Tibial artery (tissue), 4 donors: ENCODE measurements at places on chromosomes 5 and 9.

DNA sequence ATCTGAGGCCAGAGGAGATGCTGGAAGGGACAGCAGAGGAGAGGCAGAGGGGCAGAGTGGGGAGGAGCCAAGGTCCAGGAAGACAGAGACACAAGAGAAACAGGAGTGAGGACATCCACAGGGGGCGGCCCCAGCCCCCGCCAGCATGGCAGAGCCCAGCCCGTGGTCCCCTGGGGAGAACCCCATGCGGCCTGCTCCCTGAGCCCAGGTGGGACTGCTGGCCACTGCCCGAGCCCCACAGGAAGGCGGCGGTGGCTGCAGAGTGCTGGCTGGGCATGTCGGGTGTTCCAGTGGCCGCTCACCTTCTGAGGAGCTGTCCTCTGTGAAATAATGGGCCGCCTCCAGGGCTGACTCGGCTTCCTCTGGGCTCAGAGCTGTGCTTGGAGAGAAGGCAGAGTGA lies 8.9 kb upstream of the MRNIP start:
- no peaks in the 10 kb centered on the region for H3K27me3 ChIP-seq
- no peak overlapping the region for H3K4me3 ChIP-seq
- H3K27ac ChIP-seq, result no peak overlapping the region
- peaks cover 42% of the 10 kb centered on the region for H3K36me3 ChIP-seq
- DNase-seq, result no peak

DNA sequence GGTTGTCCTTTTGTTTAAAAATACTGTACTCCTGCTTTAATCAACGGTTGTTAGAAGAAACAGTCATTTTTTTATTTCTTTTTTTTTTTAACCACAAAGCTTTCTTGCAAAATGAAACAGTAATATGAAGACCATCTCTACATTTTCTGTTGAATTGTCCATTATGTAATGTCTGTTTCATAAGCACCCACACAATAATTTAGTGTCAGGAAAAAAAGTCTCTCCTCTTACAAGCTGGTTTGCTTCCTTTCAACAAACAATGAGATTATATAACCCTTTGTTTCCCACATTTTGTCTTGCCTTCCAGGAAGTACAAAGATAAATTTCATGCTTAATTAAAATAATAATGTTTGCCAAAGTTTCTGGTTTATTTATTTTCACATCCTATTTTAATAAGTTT lies 16.7 kb downstream of the CTNNAL1 start:
- no peaks in the 10 kb centered on the region for H3K36me3 ChIP-seq
- H3K27ac ChIP-seq, result no peak overlapping the region
- no peak overlapping the region for H3K4me3 ChIP-seq

DNA sequence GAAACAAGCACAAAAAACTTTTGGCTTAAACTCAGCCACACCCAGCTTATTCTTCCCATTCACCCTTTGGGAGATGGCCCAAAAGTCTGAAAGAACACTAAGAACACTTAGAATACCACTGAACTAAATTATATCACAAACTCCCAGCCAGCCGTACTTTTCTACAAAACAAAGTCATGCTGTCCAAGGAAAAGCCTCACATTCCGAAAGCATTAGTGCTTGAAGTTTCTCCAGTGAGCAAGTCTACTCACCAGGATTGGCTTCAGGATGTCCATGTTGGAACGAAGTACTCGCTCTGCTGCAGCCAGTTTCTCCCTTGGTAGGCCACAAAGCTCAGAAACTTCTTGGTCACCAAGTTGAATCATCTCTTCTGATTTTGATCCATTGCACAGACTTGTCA lies 69.7 kb downstream of the ABCA1 start:
- H3K27me3 ChIP-seq, result no peaks in the 10 kb centered on the region
- peaks cover 17% of the 10 kb centered on the region for H3K36me3 ChIP-seq
- peaks cover 13% of the 10 kb centered on the region for H3K4me1 ChIP-seq
- DNase-seq, result no peak
- peak overlapping the region; percentile 32 for H3K27ac ChIP-seq

GRCh38 chr9:135908754-135909204 lies 1.4 kb upstream of the CAMSAP1 start:
- H3K36me3 ChIP-seq, result peaks cover 34% of the 10 kb centered on the region
- H3K27ac ChIP-seq, result no peak overlapping the region
- DNase-seq, result peak; percentile 50
- peaks cover 23% of the 10 kb centered on the region for H3K4me1 ChIP-seq
- peak overlapping the region; percentile 91 for H3K4me3 ChIP-seq

DNA sequence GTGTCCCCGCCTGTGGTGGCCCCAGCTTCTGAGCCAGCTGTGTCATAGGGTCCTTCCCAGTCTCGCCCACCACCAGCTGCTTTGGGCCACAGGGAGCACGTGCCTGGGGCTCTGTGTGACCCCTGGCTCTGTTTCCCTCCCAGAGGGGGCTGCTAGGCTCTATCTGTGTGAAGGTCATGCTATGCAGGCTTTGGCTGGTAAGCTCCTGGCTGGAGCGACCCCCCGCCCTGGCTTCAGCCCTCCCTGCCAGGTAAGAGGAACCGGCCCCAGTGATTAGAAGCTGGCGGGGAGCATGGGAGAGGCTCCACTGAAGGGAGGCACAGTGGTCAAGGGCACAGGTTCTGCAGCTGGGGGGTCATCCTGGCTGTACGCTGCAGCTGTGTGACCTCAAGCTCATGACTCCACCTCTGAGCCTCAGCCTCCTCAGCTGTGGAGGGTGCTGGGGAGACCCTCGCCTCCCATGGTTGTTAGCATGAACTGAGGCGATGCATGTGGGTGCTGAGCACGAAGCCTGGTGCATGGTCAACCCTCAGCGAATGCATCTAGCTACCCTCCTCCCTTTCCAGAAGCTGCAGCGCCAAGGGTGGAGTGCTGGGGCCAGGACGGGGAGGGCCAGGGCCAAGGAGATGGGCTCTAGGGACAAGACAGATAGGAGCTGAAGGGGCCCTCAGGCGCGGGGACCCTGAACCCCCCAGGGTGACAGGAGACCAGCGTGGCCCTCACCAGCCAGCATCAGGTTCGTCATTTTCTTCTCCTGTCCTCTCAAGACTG lies 163.8 kb upstream of the MVB12B start:
- peaks cover 41% of the 10 kb centered on the region for H3K27me3 ChIP-seq
- H3K27ac ChIP-seq, result no peak overlapping the region
- no peaks in the 10 kb centered on the region for H3K36me3 ChIP-seq

GRCh38 chr5:158344376-158344775 lies 485.4 kb upstream of the CLINT1 start:
- H3K27ac ChIP-seq, result no peak overlapping the region
- no peaks in the 10 kb centered on the region for H3K27me3 ChIP-seq
- H3K4me3 ChIP-seq, result no peak overlapping the region
- H3K36me3 ChIP-seq, result no peaks in the 10 kb centered on the region

- peaks cover 5% of the 10 kb centered on the region for H3K4me1 ChIP-seq
- H3K4me3 ChIP-seq, result no peak overlapping the region
Measured at GRCh38 chr5:137843676-137844299, 23.9 kb upstream of the MYOT start.

GRCh38 chr9:123702483-123702882 lies 227.4 kb downstream of the DENND1A start:
- no peaks in the 10 kb centered on the region for H3K27me3 ChIP-seq
- peaks cover 7% of the 10 kb centered on the region for H3K36me3 ChIP-seq
- no peak overlapping the region for H3K4me3 ChIP-seq
- DNase-seq, result no peak

DNA sequence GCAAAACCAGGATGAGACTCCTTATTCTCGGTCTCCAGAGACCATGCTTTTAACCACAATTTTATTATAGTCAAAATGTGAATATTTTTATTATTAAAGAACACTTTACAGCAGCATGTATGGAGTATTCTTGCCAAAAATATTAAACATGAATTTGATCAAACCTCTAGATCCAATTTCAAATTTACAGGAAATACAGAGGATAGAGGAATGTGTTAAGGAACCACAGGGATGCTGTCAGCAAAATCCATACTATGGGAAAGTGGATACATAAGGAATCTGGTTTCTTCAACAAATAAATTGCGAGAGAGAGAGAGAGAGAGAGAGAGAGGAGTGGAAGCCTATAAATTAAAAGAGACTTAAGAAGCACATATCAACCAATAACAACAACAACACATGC lies 348.2 kb upstream of the NUDT12 start:
- H3K4me1 ChIP-seq, result no peaks in the 10 kb centered on the region
- no peaks in the 10 kb centered on the region for H3K36me3 ChIP-seq
- DNase-seq, result no peak
- no peak overlapping the region for H3K4me3 ChIP-seq
- no peaks in the 10 kb centered on the region for H3K27me3 ChIP-seq
- no peak overlapping the region for H3K27ac ChIP-seq

DNA sequence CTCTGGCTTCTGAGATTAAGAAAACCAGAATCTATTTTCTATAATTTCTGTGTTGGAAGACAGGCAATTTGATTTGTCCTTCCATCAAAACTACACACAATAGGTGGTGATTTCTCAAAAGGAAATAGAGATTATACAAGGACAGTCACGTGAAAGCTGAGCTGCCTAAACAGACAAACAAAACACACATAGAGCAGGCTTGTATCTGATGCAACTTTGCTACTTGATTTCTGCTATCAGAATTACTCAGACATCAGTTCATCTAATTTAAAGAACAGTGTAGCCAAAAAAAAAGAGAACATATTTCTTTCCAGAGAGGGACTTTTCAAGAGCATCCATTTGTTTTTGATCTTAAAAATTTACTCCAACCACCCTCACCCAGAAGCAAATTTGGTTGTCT lies 2128.3 kb upstream of the C9orf72 start:
- no peaks in the 10 kb centered on the region for H3K27me3 ChIP-seq
- H3K4me1 ChIP-seq, result no peaks in the 10 kb centered on the region
- H3K4me3 ChIP-seq, result no peak overlapping the region
- DNase-seq, result no peak
- no peaks in the 10 kb centered on the region for H3K36me3 ChIP-seq
- no peak overlapping the region for H3K27ac ChIP-seq

- no peak for DNase-seq
- H3K4me3 ChIP-seq, result no peak overlapping the region
- no peak overlapping the region for H3K27ac ChIP-seq
- no peaks in the 10 kb centered on the region for H3K36me3 ChIP-seq
- no peaks in the 10 kb centered on the region for H3K27me3 ChIP-seq
- peaks cover 26% of the 10 kb centered on the region for H3K4me1 ChIP-seq
Measured at GRCh38 chr5:137320056-137321045, 178.8 kb downstream of the SPOCK1 start.

GRCh38 chr5:40871177-40871576 lies 30.0 kb downstream of the CARD6 start:
- no peak for DNase-seq
- no peaks in the 10 kb centered on the region for H3K27me3 ChIP-seq
- no peaks in the 10 kb centered on the region for H3K4me1 ChIP-seq
- H3K36me3 ChIP-seq, result no peaks in the 10 kb centered on the region

GRCh38 chr5:139140591-139141071 lies 57.5 kb downstream of the SIL1 start:
- peaks cover 41% of the 10 kb centered on the region for H3K4me1 ChIP-seq
- no peaks in the 10 kb centered on the region for H3K27me3 ChIP-seq
- H3K27ac ChIP-seq, result peak overlapping the region; percentile 69

DNA sequence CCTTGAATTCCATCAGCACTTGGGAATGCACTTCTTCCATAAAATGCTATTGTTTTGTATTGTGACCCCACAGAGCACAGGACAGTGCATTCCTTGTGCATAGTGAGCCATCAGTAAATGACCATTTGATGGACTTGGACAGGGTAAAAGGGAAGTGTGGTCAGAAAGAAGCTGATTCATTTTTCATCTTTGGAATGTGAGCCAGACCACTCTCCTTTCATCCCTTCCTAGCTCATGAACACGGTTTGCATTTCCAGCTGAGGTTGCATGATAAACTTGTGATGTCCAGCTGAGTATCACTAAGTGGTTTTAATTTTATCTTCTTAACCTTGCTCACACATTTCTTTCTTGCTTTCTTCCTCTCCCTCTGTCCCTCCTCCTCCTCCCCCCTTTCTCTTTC lies 101.3 kb downstream of the NUDT12 start:
- H3K36me3 ChIP-seq, result no peaks in the 10 kb centered on the region
- no peaks in the 10 kb centered on the region for H3K27me3 ChIP-seq
- no peak overlapping the region for H3K4me3 ChIP-seq
- no peaks in the 10 kb centered on the region for H3K4me1 ChIP-seq

DNA sequence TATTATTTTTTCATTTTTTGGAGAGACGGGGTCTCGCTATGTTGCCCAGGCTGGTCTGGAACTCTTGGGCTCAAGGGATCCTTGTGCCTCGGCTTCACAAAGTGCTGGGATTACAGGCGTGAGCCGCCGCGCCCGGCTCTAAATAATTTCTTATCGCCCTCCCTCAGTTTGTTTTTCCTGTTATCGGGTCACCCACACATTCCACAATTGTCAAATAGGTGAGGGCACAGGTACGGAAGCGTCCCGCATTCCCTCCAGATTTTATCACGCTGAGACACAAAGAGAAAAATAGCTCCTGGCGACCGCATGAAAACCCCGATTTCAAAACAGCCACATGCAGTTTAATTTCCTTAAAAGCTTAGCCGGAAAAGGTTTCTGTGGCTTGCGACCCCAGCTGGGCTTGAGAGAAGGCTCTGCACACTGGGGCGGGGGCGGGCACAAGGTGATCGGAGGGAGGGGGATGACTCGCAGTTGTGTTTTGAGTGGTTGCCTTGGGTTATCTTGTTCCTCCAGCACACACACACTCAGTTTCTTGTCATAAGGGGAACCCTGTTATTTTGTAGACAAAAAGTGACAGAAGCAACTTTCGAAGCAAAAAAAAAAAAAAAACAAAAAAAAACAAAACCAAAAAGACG lies 717 bp upstream of the IQGAP2 start:
- peak overlapping the region; percentile 49 for H3K4me3 ChIP-seq
- DNase-seq, result peak; percentile 36
- H3K36me3 ChIP-seq, result no peaks in the 10 kb centered on the region
- no peaks in the 10 kb centered on the region for H3K4me1 ChIP-seq
- H3K27me3 ChIP-seq, result no peaks in the 10 kb centered on the region

DNA sequence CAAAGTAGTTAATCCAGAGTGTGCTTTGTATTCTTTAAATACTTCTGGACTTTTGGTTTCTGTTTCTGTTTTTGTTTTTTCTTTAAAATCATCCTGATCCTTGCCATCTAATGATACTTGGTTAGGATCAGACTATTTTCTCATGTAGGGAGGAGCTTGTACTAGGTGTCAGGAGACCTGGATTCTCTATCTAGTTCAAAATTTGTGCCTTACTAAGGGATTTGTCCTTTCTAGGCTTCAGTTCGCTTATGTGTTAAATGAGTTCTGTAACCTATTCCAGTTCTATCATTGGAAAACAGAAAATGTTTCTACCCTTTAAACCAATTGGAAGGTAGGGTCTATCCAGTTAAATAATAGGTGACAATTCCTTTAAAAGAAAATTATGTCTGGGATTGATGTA lies 3.3 kb upstream of the MEF2C start:
- H3K4me3 ChIP-seq, result peak overlapping the region; percentile 38
- H3K27me3 ChIP-seq, result no peaks in the 10 kb centered on the region
- no peaks in the 10 kb centered on the region for H3K36me3 ChIP-seq
- peaks cover 4% of the 10 kb centered on the region for H3K4me1 ChIP-seq
- H3K27ac ChIP-seq, result peak overlapping the region; percentile 97

DNA sequence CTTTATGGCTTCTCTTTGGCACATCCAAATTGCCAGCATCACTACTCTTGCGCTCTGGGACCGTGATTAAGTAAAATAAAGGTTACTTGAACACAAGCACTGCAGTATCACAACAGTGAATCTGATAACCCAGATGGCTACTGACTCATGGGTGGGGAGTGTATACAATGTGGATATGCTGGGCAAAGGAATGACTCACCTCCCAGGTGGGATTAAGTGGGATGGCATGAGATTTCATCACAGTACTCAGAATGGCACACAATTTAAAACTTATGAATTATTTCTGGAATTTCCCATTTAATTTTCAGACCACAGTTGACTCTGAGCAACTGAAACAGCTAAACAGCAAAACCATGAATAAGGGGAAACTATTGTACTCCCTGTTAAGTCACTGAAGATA lies 4.3 kb downstream of the GFM2 start:
- H3K36me3 ChIP-seq, result peaks cover 19% of the 10 kb centered on the region
- H3K27ac ChIP-seq, result no peak overlapping the region
- no peak overlapping the region for H3K4me3 ChIP-seq
- H3K4me1 ChIP-seq, result peaks cover 19% of the 10 kb centered on the region
